ENCODE measurements at places on chromosomes 1 and 21.

DNA sequence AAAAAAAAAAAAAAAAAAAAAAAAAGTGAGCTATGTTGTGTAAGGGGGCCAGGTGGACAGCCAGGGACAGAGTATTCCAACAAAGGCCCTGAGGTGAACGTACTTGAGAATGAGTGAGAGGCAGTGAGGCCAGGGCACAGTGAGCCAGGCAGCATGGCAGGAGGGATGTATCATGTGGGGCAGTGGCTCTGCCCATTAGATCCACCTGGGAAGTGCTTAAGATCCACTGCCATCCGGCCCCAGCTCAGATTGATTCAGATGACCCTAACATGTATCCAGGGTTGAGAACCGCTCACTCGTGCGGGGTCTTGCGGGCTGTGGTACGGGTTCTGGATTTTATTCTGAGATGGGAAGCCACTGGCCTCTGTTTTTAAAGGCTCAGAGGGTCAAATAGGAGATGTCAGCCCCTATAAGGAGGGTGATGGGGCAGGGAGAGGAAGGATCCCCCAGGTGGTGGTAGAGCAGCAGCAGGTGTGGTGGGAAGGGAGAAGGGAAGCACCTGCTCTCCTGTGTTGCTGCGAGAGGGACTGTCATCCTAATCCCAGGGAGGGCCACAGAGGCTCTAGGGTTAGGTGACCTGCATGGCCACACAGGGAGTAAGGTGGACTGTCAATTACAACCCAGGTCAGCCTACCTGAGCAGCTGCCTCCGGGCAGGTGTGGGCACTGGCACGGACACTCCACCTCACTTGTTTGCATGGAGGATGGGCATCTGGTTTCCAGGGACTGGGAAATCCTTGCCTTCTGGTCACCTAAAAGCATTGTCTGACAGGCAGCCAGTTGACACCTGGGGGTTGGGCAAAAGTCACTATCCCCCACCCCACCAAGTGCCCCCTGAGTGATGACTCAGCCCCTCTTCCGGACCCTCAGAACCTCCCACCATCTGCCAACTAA lies 31.6 kb downstream of the CDK18 start:
- H3K27ac ChIP-seq: no peak overlapping the region
- no peaks in the 10 kb centered on the region for H3K27me3 ChIP-seq
- H3K4me1 ChIP-seq: no peaks in the 10 kb centered on the region
- peaks cover 2% of the 10 kb centered on the region for H3K36me3 ChIP-seq
- peak; percentile 28 for DNase-seq

GRCh38 chr1:42221952-42222606 lies 57.5 kb upstream of the GUCA2A start:
- peaks cover 4% of the 10 kb centered on the region for H3K4me1 ChIP-seq
- H3K36me3 ChIP-seq: no peaks in the 10 kb centered on the region
- no peak overlapping the region for H3K27ac ChIP-seq

- H3K4me1 ChIP-seq: no peaks in the 10 kb centered on the region
- no peak for DNase-seq
- H3K27ac ChIP-seq: no peak overlapping the region
- H3K27me3 ChIP-seq: no peaks in the 10 kb centered on the region
Observed at GRCh38 chr1:245915406-245915805, 591.7 kb downstream of the SMYD3 start.

DNA sequence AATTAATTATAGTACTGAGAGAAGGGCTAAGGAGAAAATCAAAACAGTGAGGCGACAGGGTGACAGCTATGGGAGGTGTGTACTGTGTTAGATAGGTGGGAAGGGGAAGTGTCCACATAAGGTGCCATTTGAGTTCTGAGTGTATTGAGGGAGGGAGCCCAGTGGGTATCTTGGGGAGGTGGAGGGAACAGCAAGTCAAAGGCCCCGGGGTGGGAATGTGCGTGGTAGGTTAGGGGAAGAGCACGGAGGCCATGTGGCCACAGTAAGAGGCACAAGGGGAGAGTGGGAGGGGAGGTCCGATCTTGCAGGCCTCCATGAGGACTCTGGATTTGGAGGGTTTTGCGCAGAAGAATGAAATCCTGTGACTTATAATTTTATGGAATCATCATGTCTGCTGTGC lies 3.0 kb upstream of the XKR8 start:
- H3K4me3 ChIP-seq: no peak overlapping the region
- H3K27ac ChIP-seq: no peak overlapping the region
- no peak for DNase-seq
- no peaks in the 10 kb centered on the region for H3K27me3 ChIP-seq
- no peaks in the 10 kb centered on the region for H3K36me3 ChIP-seq

DNA sequence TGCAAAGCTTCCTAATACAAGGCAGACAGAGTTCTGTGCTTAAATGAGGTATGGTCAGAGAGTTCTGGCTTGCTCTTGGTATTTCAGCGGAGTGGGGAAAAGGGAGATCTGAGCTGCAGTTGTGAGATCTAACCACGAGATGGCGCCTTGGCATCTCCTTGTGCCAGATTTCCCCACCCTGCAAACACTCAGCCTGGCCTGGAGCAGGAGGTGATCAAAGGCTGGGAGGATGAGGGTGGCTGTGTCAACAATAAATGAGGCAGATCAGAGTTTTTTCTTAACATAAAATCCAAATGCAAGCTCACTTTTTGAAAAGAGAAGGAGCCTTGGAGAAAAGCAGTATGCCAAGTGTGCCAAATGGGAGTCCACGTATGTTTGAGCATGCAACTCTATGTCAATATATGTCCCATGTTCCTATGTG lies 4.1 kb upstream of the TFAP2E start:
- H3K4me3 ChIP-seq: no peak overlapping the region
- no peaks in the 10 kb centered on the region for H3K4me1 ChIP-seq
- H3K27me3 ChIP-seq: no peaks in the 10 kb centered on the region
- no peak overlapping the region for H3K27ac ChIP-seq
- DNase-seq: peak; percentile 70

DNA sequence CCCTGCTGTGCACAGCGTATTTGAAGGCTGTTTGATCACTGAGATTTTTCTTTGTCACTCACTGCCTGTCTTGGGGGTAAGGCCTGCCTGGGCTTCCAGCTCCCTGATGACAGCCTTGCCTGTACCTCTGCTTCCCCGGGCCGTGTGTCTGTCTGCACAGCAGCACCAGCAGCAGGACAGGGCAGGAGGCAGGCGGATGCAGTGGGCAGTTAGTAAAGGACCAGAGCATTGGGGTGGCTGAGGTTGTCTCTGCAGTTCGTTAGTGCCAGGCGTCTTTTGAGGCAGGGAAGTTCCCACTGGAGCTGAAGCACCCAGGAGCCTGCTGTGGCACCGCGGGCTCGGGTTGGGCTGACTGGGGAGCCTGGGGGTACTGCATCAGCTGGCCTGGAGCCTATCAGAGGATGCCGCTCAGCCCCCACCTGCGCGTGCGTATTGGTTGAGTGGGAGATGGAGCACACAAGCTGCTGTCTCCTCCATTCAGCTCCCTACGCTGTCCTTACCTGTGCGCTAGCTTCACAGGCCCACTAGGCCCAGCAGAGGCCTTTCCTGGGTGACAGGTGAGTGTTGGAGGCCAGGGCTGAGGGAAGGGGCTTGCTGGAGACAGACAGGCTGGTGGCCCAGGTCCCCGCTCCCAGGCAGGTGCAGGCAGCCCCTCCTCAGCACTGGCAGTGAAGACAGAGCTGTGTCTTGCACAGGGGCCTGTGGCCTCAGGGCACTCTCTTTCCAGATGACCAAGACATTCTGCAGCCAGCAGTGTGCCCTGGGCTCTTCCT lies 28.2 kb downstream of the SNAP47 start:
- H3K4me3 ChIP-seq: no peak overlapping the region
- DNase-seq: peak; percentile 66
- no peak overlapping the region for H3K27ac ChIP-seq
- peaks cover 7% of the 10 kb centered on the region for H3K36me3 ChIP-seq

GRCh38 chr1:104092698-104093097 lies 343.0 kb downstream of the AMY1C start:
- H3K27ac ChIP-seq: no peak overlapping the region
- no peaks in the 10 kb centered on the region for H3K36me3 ChIP-seq
- no peak for DNase-seq
- H3K27me3 ChIP-seq: no peaks in the 10 kb centered on the region
- H3K4me1 ChIP-seq: no peaks in the 10 kb centered on the region

- DNase-seq: peak; percentile 65
- H3K36me3 ChIP-seq: no peaks in the 10 kb centered on the region
- no peak overlapping the region for H3K27ac ChIP-seq
- peaks cover 5% of the 10 kb centered on the region for H3K4me1 ChIP-seq
- H3K27me3 ChIP-seq: no peaks in the 10 kb centered on the region
- H3K4me3 ChIP-seq: peak overlapping the region; percentile 73
Observed at GRCh38 chr1:86914998-86915736, 732 bp downstream of the HS2ST1 start.
